Liver (tissue), 10 donors: ENCODE measurements at places on chromosomes 1 and 21. TPM values are rescaled to one million over a fixed set of nuclear protein-coding genes. Genes with fewer than 3 reads are reported as not detected.
A peak's percentile ranks its signal among the peaks of the same experiment; 100 is the strongest.

GRCh38 chr1:230031131-230031530 lies 35.9 kb upstream of the GALNT2 start:
- no peak for DNase-seq
- H3K27me3 ChIP-seq: no peaks in the 10 kb centered on the region
- no peak overlapping the region for H3K27ac ChIP-seq
- no peaks in the 10 kb centered on the region for H3K4me1 ChIP-seq
- H3K36me3 ChIP-seq: no peaks in the 10 kb centered on the region

- DNase-seq: no peak
- no peaks in the 10 kb centered on the region for H3K4me1 ChIP-seq
- no peak overlapping the region for H3K27ac ChIP-seq
- H3K27me3 ChIP-seq: no peaks in the 10 kb centered on the region
- no peak overlapping the region for H3K4me3 ChIP-seq
These were observed 21.7 kb downstream of the INKA2 start for GRCh38 chr1:111717450-111717849.

GRCh38 chr1:114756009-114756892 lies 1.5 kb downstream of the CSDE1 start:
- peak overlapping the region; percentile 98 for H3K27ac ChIP-seq
- no peak for DNase-seq
- H3K4me3 ChIP-seq: peak overlapping the region; percentile 76
- peaks cover 7% of the 10 kb centered on the region for H3K4me1 ChIP-seq
- H3K36me3 ChIP-seq: no peaks in the 10 kb centered on the region
- no peaks in the 10 kb centered on the region for H3K27me3 ChIP-seq

GRCh38 chr21:36584980-36585940 lies 105.3 kb upstream of the CLDN14 start:
- no peaks in the 10 kb centered on the region for H3K27me3 ChIP-seq
- H3K4me1 ChIP-seq: no peaks in the 10 kb centered on the region
- H3K27ac ChIP-seq: no peak overlapping the region
- H3K36me3 ChIP-seq: no peaks in the 10 kb centered on the region
- H3K4me3 ChIP-seq: no peak overlapping the region
- no peak for DNase-seq

GRCh38 chr1:30876451-30877204 lies 31.9 kb downstream of the SDC3 start:
- H3K36me3 ChIP-seq: no peaks in the 10 kb centered on the region
- H3K4me3 ChIP-seq: no peak overlapping the region
- H3K27ac ChIP-seq: peak overlapping the region; percentile 56
- DNase-seq: no peak

DNA sequence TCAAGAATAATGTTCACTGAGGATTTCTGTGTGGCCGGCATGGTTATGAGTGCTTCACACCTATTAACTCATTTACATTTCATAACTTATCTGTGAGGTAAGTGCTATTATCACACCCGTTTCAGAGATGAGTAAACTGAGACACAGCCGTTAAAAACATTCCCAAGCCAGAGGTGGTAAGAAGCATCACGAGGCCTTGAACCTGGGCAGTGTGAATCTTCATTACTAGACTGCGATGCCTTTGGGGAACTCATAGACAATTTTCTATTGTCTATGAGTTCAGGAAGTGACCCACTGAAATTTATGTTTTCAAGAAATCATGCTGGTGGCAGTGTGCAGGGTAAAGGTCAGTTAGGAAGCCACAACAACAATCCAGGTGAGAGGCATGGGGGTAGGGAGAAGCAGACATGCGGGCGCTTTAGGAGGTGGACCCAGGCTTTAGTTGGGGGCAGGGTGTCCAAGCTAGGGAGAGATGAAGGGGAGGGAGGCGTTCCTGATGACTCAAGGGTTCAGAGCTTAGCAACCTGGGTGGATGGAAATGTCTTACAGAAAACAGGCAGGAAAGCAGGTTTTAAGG lies 14.5 kb downstream of the GNG12 start:
- no peak overlapping the region for H3K4me3 ChIP-seq
- no peak for DNase-seq
- H3K27ac ChIP-seq: peak overlapping the region; percentile 55
- no peaks in the 10 kb centered on the region for H3K27me3 ChIP-seq
- H3K36me3 ChIP-seq: no peaks in the 10 kb centered on the region

- H3K36me3 ChIP-seq: peaks cover 6% of the 10 kb centered on the region
- no peaks in the 10 kb centered on the region for H3K27me3 ChIP-seq
- H3K4me1 ChIP-seq: no peaks in the 10 kb centered on the region
- H3K4me3 ChIP-seq: no peak overlapping the region
These were observed 43.9 kb upstream of the LAMC2 start for GRCh38 chr1:183142171-183142570.

Gene TMEM240
- 0.14 TPM for total RNA-seq

Gene NPHS2
- not detected for total RNA-seq
